Vagina (tissue), 2 donors: ENCODE measurements at places on chromosomes 4 and X.

- H3K4me1 ChIP-seq, result no peaks in the 10 kb centered on the region
- DNase-seq, result no peak
- H3K27me3 ChIP-seq, result no peaks in the 10 kb centered on the region
These were observed 20.0 kb downstream of the FGF5 start for GRCh38 chr4:80286451-80286850.

GRCh38 chr4:22473268-22473667, 42.6 kb downstream of the ADGRA3 start:
- no peaks in the 10 kb centered on the region for H3K4me1 ChIP-seq
- H3K4me3 ChIP-seq, result no peak overlapping the region
- no peaks in the 10 kb centered on the region for H3K27me3 ChIP-seq

- H3K4me3 ChIP-seq, result no peak overlapping the region
- DNase-seq, result no peak
- no peaks in the 10 kb centered on the region for H3K4me1 ChIP-seq
These were observed 30.8 kb upstream of the MTNR1A start for GRCh38 chr4:186586205-186586604.

GRCh38 chr4:145132511-145133098, 34.5 kb downstream of the ABCE1 start:
- H3K4me1 ChIP-seq, result no peaks in the 10 kb centered on the region
- H3K36me3 ChIP-seq, result no peaks in the 10 kb centered on the region
- no peaks in the 10 kb centered on the region for H3K27me3 ChIP-seq

DNA sequence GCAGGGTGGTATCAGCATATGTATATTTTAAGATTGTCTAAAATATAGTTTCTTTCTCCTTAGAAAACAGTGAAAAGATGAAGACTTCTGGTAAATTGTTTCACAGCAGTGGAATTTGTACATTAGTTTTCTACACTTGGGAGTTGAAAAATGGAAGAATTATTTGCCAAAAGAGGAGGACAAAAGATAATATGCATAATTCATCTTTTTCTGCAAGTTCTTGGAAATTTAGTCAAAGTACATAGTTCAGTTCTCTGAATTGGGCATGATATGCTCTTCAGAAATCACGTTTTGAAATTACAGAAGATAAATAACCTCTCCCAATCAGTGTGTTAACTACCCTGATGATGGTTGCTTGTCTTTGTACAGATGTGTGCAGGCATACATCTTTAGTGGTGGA, 47.0 kb downstream of the RBPJ start:
- no peaks in the 10 kb centered on the region for H3K36me3 ChIP-seq
- no peak for DNase-seq
- no peaks in the 10 kb centered on the region for H3K27me3 ChIP-seq
- no peak overlapping the region for H3K4me3 ChIP-seq
- H3K4me1 ChIP-seq, result peaks cover 10% of the 10 kb centered on the region

DNA sequence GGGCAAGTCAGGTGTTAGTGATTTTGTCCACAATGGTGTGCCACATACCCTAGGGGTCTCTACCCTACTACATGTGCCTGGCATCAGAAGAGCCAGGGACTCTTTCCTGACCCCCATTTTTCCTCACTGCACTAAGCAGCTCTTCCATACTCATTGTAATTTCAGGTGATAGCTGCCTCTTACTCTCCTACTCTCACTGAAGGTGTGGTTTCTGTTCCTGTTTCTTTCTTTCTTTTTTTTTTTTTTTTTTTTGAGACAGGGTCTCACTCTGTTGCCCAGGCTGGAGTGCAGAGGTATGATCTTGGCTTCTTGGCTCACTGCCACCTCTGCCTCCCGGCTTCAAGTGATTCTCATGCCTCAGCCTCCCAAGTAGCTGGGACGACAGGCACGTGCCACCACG, 164.9 kb upstream of the USP9X start:
- no peaks in the 10 kb centered on the region for H3K36me3 ChIP-seq
- H3K4me3 ChIP-seq, result no peak overlapping the region
- H3K27ac ChIP-seq, result no peak overlapping the region
- no peak for DNase-seq

GRCh38 chr4:177380730-177381287, 61.4 kb downstream of the AGA start:
- H3K4me3 ChIP-seq, result no peak overlapping the region
- no peaks in the 10 kb centered on the region for H3K27me3 ChIP-seq
- no peaks in the 10 kb centered on the region for H3K36me3 ChIP-seq
- H3K4me1 ChIP-seq, result no peaks in the 10 kb centered on the region
- no peak for DNase-seq
